Occipital lobe (tissue), 3 donors: ENCODE measurements at places on chromosomes 2 and 18. TPM values are rescaled to one million over a fixed set of nuclear protein-coding genes. Genes with fewer than 3 reads are reported as not detected.

DNA sequence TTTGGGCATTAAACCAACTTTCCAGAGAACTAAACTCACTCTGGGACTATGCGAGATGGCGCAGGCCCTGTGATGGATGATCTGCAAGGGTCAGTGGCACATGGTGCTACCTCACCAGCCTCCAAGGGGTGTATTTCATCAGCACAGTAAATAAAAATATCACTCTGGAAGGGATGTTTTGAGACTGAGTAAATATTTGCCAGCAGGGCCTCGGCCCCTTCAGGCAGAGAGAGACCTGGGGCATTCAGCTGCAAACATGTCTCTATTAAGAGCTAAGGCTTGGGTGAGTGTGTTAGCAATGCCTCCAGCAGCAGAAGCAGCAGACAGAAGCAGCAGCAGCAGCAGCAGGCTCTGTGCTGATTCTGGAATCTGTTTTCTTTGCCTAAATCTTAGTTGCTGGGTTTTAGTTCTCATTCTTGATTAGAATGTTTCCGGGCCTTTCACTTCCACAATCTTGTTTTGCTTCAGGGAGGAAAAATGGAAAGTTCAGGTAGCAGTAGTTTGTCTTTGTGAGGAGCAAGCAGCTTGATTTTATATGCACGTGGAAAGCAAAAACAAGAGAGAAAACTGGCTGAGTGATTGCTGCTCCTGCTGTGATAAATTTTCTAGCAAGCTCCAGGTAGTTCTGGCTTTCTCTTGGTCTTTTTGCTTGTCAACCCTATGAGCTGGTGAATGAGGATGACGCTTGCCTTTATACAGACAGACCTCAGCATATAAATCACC, 18.6 kb downstream of the ADCYAP1 start:
- no peak for DNase-seq

GRCh38 chr2:60337142-60337497, 216.3 kb downstream of the BCL11A start:
- DNase-seq, result no peak

- peak; percentile 56 for DNase-seq
Observed at GRCh38 chr2:9408641-9409151, 14.6 kb downstream of the ITGB1BP1 start.

DNA sequence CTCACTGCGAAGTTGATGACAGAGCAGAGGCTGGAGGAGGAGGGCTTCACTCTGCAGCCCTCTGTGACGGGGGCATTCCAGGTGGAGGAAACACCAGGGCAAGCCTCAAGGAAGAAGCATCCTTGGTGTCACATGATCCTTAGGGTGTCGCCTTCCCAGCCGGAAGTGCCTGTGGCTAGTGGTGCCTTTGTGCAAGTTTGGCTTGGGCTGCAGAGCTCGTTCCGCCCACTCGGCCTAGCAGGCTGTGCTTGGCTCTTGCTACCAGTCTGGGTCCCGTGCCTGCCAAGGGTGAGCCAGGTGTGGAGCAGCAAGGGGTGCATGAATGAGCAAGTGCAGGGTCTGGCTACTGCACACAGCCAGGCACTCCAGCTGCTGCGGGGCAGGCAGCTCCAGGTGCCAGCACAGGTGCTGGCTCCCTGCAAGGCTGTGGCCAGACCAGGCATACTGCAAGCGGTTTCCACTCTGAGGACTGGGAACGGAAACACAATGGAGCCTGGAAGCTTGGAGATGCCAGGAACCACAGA, 325.3 kb upstream of the SMIM21 start:
- no peak for DNase-seq

GRCh38 chr18:76414936-76415621, 80.0 kb downstream of the ZNF516 start:
- no peak for DNase-seq

DNA sequence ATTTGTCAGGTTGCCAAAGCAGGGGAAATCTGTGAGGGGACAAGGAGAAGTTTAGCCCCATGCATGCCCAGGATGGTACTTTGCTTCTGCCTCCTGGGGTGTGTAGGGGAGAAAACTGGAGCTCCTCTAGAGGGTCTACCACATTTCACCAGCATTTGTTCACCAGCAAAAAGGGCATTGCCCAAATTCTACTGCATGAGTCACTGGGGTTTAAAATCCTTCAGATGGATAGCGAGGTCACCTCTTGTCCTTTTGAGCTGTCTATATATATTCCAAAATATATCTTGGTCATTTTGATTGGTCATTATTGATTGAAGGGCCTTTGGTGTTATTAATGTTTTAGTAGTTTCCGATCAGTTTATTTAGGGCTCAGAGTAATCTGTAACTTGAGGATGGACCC, 18.7 kb downstream of the FHOD3 start:
- DNase-seq, result no peak

- DNase-seq, result no peak
Observed at GRCh38 chr2:53473775-53474311, 293.8 kb upstream of the CHAC2 start.

DNA sequence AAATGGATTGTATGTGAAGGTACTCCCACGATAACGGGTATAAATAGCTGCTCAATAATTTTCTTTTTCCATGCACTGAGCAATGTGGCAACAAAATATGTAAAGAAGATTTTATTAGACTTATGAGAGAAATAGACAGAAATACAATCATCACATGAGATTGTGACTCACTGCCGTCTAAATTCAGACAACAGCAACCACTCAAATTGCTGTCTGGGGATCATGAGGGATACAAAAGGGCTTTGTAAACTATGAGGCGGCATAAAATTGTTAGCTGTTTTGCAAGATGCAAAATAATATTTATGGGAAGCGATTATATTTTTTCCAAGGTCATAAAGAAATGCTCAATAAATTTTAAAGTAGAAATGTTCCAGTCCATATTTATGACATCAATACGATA, 259.1 kb upstream of the AGAP1 start:
- DNase-seq, result no peak

GRCh38 chr18:13451661-13452387, 233.3 kb downstream of the LDLRAD4 start:
- no peak for DNase-seq

Gene COLEC12
- 15.4 TPM for total RNA-seq

Gene RAB6C
- 0.78 TPM for total RNA-seq

Gene PTPRM
- total RNA-seq, result 45.4 TPM

Gene CD207
- not detected for total RNA-seq
